ENCODE measurements at places on chromosomes 1 and 21.

DNA sequence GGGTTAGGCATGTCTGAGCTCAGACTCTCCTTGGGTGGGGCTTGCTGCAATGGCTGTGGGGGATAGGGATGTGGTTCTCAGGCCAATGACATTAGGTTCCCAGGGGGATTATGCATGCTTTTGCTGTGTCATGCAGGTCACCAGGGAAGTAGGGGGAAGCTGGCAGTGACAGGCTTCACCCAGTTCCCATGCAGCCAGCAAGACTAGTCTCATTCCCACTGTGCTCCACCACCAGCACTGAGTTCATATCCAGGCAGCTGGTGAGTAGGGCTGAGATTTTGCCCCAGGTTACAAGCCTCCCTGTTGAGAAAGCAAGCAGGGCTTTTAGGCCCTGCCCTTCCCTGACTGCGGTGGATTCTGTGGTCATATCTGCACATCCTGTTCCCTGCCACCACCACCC lies 32.1 kb upstream of the PLA2G5 start:
- DNase-seq: no peak

- DNase-seq: no peak
Observed at GRCh38 chr1:159943908-159944622, 1.3 kb downstream of the IGSF9 start.

DNA sequence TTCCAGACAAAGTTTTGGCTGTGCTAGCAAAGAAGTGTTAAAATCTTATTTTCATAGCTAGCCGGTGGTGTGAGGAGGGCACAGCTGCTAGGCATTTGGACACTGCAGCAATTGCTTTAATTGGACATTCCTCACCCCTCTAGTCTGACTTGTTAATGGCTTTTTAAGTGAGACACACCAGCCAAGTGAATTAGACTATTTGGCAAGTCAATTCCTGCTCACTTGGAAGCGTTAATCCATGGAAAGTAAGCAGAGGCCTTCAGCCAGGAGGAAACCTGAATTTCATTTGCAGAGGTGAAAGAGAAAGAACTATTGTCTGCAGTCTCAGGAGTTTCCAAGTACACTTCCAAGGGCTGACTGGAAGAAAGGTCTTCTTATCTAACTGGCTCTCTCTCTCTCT lies 175.7 kb downstream of the ST6GALNAC3 start:
- no peak for DNase-seq

DNA sequence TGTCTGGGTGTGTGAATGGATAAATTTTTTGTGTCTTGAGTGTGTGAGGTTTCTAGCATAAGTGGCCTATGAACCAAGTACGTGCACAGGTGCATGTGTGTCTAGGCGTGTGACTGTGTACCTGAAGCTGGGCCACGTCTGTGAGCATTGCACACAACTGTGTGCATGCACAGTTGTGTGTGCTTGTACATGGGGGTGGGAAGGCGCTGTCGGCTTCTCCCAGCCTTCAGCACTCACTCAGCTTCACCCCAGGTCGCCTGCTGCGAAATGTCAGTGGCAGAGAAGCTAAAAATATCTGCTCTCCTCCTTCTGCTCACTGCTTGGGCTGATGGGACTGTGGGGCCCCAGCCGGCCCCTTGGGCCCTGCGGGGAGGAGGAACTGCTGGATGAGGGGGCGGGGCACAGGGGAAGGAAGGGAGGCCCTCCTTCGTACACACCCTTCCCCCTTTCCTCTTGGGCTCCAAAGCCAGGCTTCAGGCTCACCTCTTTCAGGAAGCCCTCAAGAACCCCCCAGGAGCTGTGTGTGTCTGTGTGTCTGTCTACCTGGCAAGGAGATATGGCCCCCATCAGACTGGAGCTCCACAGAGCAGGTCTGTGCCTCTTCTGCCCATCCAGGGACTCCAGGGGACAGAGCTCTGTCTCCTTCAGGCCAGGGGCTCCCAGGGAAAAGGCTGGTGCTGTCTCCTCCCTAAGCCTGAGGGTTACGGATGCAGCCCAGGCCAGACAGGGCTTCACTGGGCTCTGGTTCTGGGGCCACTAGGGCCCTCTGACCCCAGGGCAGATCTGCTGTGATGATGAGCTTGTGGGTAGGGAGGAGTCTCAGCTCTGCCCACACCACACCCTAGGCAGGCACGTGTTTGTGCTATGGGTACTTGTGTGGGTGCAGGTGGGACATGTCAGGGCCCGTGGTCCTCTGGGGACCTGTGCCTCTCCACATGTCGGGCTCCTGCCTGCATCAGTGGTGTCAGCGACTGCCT lies 35.6 kb upstream of the WASF2 start:
- DNase-seq: peak; percentile 91

DNA sequence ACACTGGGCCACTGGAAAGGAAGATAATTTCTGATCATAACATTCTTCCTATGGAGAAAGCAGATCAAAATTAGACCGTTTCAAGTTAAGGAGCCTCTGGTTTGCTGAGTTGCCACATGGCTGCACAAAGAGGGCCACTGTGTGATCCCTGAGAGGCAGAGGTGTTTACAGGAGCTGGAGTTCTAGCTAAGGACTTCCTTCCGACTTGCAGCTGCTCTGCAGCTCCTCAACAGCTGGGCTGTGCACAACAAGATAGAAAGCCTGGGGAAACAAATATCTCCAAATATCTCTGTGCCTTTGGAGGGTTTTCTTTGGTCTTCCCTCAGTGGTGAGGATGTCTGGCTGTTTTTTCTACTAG lies 26.8 kb downstream of the GADD45A start:
- no peak for DNase-seq

DNA sequence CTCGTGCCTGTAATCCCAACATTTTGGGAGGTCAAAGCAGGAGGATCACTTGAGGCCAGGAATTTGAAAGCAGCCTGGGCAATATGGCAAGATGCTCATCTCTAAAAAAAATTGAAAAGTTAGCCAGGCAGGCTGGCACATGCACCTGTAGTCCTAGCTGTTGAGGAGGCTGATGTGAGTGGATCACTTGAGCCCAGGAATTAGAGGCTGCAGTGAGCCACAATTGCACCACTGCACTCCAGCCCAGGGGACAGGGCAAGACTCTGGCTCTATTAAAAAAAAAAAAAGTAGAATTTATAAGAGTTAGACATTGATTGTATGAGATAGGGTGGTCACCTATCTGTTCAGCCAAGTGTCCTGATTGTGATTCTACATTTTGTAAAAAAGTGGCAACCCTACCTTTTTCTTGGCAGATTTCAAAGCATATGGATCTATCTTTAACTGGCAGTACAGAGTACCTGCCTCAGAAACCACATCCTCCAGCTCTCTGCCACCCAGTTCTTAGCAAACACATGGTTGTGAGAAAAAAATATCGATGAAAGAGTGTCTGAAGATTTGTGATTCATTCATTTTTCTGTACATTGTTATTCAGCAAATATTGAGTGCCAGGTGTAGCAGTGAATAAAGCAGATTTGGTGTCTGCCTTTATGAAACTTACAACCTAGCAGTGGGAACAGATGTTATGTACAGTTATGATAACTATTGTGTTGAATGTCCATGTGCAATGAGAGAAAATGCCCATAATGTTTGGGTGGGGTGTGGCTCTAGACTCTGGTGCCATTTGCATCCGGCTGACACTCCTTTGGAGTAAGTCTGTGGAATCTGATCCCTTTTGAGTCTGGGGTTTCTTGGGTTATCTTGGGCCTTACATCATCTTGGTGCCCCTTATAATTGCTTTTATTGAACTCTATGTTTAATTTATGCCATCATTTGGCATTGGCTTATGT lies 82.5 kb downstream of the ST3GAL3 start:
- no peak for DNase-seq

DNA sequence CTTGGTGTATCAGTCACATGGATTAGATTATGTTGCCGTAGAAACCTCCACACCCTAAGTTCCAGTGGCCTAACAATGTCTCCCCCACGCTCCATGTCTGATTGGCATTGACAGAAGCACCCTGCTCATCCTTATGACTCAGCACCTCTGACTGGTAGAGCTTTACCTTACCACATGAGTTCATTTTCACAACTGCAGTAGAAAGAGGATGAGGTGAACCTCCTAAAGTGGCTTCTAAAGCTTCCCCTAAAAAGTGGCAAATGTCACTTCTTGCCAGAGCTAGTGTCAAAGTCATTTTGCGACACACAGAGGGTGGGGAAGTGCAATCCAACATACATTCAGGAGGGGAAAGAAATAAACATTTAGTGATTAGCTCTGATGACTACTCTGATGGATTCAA lies 30.6 kb upstream of the LYPD8 start:
- no peak for DNase-seq

GRCh38 chr21:31524140-31524539 lies 135.4 kb upstream of the SOD1 start:
- DNase-seq: no peak

GRCh38 chr1:66035616-66036245 lies 243.0 kb downstream of the PDE4B start:
- DNase-seq: no peak

GRCh38 chr1:91556556-91556955 lies 55.9 kb downstream of the CDC7 start:
- no peak for DNase-seq

DNA sequence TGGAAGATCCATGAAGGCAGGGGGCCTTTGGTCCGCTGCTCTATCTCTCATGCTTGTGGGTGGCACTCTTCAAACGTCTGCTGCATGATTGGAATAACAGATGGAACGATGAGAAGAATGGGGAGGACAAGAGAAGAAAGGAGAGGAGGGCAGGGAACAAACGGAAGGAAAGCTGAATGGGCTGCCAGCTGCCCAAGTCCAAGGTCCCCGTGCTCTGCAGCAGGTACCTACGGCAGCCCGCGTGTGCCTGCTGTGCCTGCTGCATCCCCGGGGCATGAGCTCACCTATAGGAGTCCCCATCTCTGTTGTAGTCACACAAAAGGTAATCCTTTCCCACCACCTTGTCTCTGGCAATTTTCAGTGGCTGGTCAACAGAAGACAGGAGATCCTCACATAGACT lies 73.1 kb downstream of the SLC66A1 start:
- DNase-seq: no peak

GRCh38 chr1:50605186-50605875 lies 182.1 kb upstream of the DMRTA2 start:
- peak; percentile 18 for DNase-seq

GRCh38 chr1:217965156-217965786 lies 319.8 kb upstream of the RRP15 start:
- no peak for DNase-seq

DNA sequence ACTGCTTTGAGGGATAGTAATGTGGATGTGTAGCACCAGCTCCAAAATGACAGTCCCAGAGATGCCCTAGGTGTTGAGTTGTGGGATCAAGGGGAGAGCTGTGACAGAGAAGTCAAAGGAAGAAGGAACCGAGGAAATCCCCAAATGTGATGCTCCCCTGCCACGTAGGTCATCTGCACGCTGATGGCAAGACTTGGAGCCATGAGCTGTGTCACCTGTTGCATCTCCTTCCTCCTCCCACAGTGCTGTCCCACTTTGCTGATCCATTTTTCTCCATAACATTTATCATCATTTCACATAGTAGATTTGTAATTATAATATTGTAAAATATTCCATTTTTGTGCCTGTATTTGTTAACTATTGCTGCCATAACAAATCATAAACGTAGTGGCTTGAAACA lies 17.6 kb upstream of the RCAN1 start:
- no peak for DNase-seq

- no peak for DNase-seq
Observed at GRCh38 chr21:35868005-35868868, 192.1 kb downstream of the SETD4 start.

GRCh38 chr1:8562222-8562621 lies 244.3 kb downstream of the SLC45A1 start:
- DNase-seq: no peak

DNA sequence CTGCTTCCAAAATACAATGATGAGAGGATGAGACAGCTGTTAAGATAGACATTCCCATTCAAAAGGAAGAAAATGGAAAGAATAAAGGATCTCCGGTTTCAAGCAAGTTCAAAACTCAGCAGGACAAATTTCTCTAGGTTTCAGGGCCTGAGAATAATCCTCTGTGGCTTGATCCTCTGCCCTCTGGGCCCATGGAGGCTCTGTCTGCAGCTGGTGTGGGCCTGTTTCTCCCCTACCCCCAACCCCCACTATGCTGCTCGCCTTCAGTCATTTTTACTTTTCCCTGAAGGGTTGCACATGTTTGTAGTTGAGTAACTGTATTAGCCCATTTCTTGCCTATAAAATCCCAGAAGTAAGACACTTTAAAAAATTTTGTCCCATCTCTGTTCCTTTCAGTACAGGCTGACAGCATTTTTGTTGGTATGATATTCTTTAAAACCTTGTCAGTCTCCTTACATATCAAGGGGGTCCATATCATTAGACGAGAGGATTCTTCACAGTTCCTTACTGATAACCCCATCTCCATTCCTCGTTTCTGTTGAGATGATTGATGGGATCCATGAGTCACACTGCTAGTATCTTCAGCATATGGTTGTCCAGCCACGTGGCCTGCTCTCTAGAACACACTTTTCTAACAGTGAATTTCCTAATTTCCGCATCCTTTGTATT lies 10.5 kb downstream of the ZMYM4 start:
- no peak for DNase-seq

DNA sequence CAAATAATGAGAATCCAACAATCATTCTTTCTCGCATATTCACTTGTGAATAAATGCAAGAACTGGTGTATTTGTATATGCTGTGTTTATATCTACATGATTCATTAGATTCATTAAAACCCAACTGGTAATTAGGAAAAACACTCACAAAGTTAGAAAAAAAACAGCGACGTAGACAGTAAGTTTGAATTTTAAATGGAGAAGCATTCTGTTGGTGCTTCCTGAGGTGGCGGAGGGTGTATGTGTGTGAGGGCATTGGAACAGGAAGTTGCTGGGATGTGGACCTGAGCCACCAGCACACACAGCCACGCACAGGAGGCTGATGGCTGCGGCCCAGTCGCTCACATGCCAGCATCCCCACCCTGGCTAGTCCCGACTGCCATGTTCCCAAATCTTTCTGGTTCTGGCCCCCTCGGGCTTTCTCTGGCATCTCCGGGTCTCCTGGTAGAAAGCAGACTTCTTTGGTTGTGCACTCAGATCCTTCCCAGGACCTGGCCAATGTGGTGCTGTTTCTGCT lies 121.6 kb upstream of the IRF2BP2 start:
- no peak for DNase-seq

- DNase-seq: no peak
Observed at GRCh38 chr1:29222686-29223085, 8.0 kb downstream of the MECR start.

- no peak for DNase-seq
Observed at GRCh38 chr1:231446138-231446537, 24.1 kb upstream of the EGLN1 start.

- no peak for DNase-seq
Observed at GRCh38 chr1:204583909-204584632, 67.9 kb downstream of the MDM4 start.

- DNase-seq: no peak
Observed at GRCh38 chr1:211751438-211751837, 76.0 kb upstream of the NEK2 start.

- DNase-seq: no peak
Observed at GRCh38 chr1:173823781-173824314, 625 bp upstream of the DARS2 start.
